Pulmonary artery endothelial cell (primary cell): ENCODE measurements at places on chromosomes 4 and X.

DNA sequence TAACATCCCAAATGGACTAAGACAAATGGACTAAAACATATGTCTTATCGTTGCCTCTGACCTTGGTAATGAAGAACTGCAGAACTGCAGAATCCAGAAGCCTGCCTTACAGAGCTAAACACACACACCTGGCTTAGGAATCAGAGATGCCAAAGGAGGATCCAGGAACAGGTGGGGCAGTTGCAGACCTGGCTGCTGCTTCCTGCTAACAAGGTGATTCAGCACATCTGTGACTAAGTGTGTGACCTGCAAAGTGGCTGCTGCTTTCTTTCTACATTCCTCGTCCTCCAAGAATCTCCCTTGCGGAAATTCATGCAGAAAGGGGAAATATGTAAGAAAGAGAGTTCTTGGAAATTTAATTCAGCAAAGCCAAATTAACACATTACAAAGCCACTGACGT lies 96.8 kb upstream of the NLGN4X start:
- no peak for DNase-seq

DNA sequence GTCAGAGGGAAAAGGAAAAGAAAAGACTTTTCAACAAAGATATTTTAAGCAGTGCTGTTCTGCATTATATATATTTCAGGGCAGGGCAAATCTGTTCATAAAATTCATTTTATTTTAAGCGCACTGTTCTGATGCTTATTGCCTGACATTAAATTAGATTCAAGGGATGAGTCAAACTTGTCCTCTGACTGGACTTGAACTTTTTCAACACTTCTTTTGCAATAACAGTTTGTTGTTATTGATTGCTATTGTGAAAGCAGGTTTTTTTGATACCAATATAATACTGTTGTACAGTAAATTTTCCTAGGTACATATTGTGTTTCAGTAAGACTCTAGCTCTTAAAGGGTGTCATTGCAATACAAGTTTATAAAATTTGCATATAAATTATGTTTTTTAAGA lies 481.3 kb downstream of the NAF1 start:
- no peak for DNase-seq

DNA sequence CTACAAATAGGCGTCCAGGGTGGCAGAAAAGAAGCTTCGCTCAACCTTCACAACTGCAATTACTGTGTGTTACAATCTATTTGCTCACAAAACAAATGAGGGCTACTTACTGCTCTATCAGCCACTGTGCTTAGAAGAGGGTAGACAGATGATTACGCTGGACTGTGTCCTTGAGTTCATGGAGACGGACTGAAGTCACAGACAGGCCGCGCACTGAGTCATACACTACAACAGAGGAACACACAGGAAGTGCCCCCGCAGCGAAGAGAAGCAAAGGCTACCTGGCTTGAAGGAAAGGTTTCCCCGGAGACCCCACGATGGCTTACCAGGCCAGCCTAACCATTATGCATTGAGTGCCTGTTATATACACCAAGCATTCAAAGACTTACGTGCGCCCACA lies 25.6 kb downstream of the FAT1 start:
- DNase-seq: no peak

GRCh38 chr4:63063760-63064159 lies 1345.5 kb downstream of the TECRL start:
- no peak for DNase-seq

GRCh38 chr4:17817027-17817426 lies 6.2 kb downstream of the NCAPG start:
- peak; percentile 22 for DNase-seq

DNA sequence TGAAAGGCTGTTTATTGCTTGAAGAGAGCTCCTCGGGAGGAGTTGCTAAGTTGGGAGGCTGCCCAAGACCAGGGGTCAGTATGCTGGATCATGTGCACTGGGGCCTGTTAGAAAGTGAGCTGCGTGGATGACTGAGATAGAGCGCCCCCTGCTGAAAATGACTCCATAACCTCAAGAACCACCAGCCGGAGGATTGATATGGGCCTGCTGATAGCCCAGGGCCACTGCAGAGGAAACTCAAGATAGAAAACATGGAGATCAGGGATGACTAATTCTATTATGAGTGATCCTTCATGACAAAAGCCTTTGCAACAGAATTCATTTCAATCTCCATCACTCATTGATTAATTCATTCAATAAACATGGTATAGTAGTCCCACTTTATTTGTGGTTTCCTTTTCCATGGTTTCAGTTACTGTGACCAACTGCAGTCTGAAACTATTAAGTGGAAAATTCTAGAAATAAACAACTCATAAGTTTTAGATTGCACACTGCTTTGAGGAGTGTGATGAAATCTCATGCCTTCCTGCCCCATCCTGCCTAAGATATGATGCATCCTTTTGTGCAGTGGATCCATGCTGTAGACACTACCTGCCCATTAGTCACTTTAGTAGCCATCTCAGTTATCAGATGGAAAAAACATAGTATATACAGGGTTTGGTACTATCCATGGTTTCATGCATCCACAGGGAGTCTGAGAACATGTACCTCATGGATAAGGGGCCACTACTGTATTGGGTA lies 126.7 kb upstream of the MBNL3 start:
- DNase-seq: no peak

DNA sequence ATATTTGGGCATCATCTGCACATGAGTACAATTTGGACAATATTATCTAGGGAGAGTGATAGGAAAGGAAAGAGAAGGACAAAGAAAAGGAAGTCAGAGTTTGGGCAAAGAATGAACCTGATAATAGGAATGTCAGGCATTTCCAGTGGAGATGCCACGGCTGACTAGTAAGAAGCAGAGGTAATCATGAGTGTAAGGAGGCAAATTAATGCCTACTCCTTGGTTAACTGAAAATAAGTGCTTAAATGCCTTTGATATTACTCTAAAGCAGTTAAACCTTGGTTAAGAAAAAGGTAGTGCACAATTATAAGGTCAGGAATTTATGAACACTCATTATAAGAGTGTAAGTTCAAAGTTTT lies 99.2 kb upstream of the DDIT4L start:
- peak; percentile 50 for DNase-seq

GRCh38 chr4:95165926-95166524 lies 382.7 kb downstream of the UNC5C start:
- DNase-seq: peak; percentile 27

GRCh38 chr4:105837037-105837436 lies 58.2 kb upstream of the NPNT start:
- DNase-seq: no peak

DNA sequence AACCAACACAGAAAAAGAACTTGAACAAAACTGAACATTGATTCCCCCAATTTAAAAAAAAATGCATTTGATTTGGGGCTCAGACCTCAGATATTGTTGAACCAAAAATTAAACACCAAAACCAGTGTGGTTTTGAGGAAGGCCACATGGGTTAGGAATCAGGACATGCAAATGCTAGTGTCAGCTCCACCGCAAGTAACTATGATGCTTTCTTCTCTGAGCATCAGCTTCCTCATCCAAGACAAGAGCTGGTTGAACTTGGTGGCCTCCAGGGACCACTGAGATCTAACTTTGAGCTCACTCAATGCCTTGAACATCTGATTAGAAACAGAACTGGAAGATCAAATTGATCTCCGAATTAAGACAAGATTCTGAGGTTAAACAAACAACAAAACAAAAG lies 142.9 kb upstream of the NWD2 start:
- no peak for DNase-seq

DNA sequence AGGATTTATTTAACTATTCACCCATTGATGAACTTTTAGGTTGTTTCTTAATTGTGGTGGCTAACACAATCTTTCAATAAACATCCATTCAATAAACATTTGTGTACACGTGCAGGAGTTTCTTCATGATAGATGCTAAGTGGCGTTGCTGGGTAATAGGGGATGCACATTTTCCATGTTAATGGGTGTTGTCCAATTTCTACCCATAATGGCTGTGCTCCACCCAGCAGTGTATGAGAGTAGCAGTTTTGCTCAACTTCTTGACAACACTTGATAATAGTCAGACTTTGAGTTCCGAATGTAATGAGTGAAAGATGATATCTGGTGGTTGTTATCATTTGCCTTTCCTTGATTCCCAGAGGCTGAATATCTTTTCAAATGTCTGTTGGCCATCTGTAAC lies 104.7 kb downstream of the NHSL2 start:
- DNase-seq: no peak

GRCh38 chr4:82984459-82984858 lies 26.2 kb downstream of the LIN54 start:
- no peak for DNase-seq

- DNase-seq: no peak
Measured at GRCh38 chr4:2390146-2390545, 28.3 kb downstream of the ZFYVE28 start.

DNA sequence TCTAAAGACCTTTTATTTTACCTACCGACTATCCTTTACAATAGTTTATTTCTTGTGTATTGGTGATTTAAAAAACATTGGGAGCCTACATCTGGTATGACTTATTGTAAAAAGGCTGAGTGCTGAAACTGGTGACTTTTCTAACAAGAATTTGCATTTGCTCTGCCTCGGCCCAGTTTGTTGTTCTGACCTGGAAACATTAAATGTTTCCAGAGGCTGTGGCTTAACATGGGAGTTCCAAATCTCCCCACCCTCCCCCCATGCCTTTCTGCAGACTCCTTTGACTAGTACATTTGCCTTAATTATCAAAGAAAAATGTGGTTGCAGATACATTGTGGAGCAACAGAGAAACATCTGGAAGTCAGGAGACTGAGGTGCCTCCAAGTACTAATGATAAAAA lies 39.8 kb downstream of the SPCS3 start:
- no peak for DNase-seq

DNA sequence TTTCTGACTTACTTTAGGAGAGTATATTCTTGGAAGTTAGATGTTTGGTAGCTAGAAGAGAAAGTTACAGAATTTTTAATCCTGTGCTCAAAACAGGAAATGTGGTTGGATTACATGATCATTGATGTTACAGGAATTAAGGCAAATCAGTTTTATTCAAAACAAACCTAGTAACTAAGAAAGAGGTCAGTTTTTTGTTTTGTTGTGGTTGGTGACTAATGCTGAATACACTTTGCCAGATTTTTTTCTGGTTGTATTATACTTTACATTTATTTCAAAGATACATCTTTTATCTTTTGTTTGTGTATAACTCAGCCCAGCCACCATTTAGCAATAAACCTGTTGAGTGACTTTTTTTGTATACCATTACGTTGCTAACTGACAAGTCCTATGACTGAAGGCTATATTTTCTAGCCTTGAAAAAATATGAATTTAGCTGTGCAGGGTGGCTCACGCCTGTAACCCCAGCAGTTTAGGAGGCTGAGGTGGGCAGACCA lies 116.7 kb downstream of the KLHL8 start:
- peak; percentile 64 for DNase-seq

DNA sequence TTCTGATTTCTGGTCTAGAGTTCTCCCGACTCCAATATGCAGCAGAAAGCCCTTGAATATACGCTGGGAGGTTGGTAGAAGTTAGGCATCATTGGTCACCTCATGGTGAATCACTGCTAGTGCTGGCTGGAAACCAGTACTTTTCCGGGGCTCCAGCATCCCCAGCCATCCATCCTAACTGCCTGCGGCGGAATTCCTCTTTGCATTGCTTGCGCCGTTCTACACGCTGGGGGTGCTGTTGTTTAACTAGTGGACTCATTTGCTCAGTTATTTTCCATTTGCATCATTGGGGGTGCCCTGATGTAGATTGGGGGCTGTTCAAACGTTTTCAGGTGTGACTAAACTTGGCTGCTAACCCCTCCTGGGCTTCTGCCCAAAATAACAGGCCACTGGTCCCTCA lies 23.3 kb upstream of the GPR50 start:
- no peak for DNase-seq

- DNase-seq: no peak
Measured at GRCh38 chr4:38943343-38943742, 75.7 kb downstream of the FAM114A1 start.

GRCh38 chr4:142567620-142568451 lies 278.3 kb downstream of the INPP4B start:
- DNase-seq: no peak

DNA sequence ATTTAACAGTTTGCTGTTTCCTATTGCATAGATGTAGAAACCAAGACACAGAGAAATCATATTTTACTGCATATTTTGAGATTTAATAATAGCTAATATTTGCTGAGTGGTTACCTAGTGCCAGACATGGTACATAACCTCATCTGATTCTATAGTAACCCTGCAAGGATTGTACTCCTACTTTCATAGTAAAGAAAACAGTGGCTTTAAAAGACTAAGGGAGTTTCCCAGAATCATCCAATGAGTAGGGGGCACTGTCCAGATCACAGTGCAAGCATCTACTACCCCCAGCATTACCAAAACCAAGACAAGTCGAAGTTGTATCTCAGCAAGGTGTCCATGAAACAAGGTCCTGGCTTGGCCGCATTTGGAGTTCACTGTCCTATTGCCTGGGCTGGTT lies 224.5 kb upstream of the TENM3 start:
- no peak for DNase-seq

DNA sequence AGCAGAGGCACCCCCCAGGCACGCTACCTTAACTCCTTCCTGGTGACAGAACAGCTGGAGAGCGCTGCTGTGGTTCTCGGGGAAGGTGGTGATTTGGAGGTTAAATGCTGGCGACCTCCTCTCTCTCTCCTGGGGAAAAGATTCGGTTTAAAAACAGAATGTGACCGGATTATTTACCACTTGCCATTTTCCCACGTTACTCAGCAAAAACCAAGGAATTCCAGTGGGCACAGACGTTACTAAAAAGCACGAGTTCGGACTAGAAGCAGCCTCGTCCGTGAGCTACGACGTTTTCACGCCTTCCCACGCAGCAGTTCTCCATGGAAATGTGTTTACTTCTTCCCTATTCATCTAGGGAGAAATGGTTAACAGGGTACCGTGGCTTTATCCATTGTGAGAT lies 32.3 kb upstream of the C4orf50 start:
- no peak for DNase-seq

DNA sequence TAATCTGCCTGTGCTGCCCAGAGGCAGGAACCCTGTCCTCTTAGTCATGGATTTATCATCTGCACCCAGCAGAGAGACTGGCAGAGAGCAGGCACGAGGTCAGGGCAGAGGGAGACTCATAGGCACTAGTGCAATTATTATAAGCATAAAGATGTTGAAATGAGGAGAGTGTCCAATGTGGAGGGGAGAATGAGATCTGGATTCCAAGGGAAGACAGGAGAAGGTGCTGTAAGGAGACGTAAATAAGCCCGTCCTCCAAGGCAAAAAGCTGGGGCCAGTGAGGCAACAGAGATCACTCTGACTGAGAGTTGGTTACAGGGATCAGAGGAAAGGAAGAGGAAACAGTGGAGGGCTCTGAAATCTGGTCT lies 406.2 kb downstream of the MAPK10 start:
- no peak for DNase-seq
